ENCODE measurements at places on chromosomes 11 and 22.

GRCh38 chr22:50027639-50028537 lies 15.3 kb upstream of the IL17REL start:
- DNase-seq: peak; percentile 5

DNA sequence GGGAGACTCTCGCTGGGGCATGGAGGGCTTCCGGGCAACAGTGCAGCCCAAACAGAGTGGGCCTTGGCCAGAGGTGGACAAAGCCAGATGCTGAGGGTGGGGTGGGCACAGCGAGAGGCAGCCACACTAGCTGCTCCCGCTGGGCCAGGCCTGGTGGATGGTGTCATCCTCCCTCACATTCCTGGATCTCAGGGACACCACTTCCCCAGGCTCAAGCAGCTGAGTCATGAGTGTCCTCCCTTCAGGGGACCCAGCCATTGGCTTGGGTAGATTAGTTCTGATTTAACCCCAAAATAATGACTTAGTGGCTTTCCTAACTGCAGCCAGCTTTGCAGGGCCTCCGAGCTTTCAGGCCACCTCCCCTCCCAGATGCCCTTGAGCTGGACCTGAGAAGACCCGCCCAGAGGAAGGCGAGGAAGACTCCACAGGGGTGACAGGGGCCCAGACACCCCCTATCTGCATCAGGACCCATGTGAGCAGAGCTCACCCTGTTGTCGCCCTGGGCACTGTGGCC lies 25.9 kb upstream of the WNT7B start:
- no peak for DNase-seq

DNA sequence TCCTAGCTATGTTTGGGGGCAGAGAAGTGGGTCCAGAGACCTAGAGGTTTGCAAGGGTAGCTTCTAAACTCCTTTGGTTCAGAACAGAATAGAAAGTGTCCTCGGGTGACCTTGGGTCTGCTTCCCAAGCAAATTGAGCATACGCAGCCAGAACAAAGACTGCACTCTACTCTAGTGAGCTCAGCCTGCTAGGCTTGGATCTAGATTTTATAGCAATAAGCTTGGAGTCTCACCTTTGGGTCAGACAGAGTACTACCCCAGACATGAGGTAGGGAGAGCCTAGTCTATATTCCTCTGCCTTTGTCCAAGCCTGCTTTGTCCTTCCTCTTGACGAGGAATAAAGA lies 52.6 kb upstream of the ELF5 start:
- no peak for DNase-seq

GRCh38 chr11:64110465-64111375 lies 55.2 kb downstream of the MACROD1 start:
- DNase-seq: no peak

GRCh38 chr11:128193615-128194014 lies 393.7 kb downstream of the ETS1 start:
- no peak for DNase-seq
